ENCODE measurements at places on chromosomes 11 and 22.
A peak's percentile ranks its signal among the peaks of the same experiment; 100 is the strongest.

DNA sequence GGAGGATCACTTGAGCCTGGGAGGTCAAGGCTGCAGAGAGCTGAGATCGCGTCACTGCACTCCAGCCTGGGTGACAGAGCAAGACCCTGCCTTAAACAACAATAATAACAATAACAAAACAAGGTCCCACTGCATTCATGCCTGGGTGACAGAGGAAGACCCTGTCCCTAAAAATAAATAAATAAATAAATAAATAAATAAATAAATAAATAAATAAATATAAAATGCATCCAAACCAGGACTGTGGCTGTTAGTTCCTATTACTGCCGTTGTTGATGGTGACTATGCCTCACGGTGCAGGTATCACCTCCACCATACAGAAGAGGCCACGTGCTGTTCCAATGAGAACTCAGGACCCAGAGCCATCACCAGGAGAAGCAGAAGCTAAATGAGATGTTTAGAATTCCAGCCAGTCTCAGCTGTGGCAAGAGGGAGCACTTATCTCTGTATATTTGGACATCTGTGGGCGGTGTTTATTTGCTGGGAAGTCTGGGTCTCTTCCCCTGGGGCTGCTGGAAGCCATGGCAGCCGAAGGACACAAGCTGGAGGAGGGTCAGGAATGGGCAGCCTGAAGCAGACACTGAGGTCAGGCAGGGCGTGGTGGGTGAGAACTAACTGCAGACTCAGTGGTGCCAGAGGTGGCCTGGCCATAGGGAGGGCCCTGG, 21.6 kb downstream of the C11orf86 start:
- no peak for ATAC-seq

DNA sequence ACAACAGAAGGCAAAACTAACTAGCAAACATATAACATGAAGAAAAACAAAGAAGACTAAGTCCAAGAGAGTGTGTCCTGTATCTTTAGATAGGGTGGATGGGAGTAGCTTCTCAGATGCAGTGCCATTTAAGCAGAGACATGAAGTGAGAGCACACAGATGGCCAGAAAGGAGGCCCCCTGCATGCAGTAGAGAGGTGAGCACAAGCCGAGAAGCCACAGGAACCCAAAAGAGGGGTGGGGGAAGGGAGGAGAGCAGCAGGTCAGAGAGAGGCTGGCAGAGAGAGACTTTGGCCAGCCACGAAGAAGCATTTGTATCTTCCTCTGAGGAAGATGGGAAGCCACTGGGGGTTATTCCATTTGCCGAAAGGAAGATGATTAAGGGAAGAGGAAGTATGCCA, 86.7 kb downstream of the NTM start:
- ATAC-seq = no peak

GRCh38 chr11:45079075-45079444, 67.4 kb upstream of the PRDM11 start:
- no peak for ATAC-seq

- no peak for ATAC-seq
These were observed 26.8 kb upstream of the CELSR1 start for GRCh38 chr22:46564084-46564714.

DNA sequence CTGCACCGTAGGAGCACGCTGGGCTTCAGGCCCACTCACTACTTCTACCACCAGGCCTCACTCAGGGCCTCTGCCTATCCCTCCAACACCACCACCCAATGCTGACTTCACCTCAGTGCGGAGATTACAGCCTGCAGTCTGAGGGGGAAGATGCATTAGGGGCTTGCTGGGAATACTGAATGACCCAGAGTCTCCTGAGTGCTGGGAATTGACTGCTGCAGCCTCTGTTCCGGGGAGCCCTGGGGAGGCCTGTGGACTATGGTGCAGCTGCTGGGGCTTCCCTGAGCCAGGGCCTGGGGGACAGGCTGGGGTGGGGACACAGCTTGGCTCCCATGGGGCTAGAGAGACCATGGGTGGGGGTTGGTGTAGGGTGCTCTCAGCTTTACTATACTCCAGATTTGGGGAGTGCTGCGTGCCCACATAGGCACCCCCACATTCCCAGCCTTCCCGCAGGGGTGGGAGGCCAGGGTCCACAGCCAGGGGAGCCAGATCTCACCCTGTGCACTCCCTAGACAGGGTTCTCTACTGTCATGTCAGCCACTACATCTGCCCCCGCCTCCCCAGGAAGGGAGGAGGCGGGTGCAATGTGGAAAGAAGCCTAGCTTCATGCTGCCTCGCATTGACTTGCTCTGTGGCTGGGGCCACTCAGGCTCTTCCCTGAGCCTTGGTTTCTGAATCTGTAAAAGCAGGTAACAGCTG, 44.4 kb downstream of the GDPD5 start:
- no peak for ATAC-seq

- ATAC-seq = no peak
These were observed 788 bp downstream of the KRTAP5-10 start for GRCh38 chr11:71566081-71566620.

DNA sequence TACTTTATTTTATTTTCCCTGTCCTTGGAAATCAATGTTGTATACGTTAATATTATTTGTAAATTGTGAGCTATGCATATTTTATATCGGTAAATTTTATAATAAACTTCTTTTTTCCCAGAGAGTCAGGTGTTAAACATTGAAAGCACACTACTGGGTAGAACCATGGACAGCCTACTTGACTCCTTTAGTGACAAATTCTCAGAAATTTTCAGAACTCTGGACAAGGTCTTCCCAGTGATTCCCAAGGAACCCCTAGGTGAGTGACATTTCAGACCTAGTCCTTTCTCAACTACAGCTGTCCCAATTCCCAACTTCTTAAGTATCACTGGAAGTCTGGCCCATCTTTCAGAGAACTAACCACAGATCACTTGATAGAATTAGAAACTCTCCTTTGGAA, 107.2 kb downstream of the RCN1 start:
- ATAC-seq = no peak

- no peak for ATAC-seq
These were observed 156.6 kb upstream of the GRK3 start for GRCh38 chr22:25407859-25408229.

- no peak for ATAC-seq
These were observed 35.0 kb downstream of the POU2AF1 start for GRCh38 chr11:111344032-111344431.

- ATAC-seq = no peak
These were observed 14.5 kb downstream of the HTR3A start for GRCh38 chr11:113989381-113989780.

DNA sequence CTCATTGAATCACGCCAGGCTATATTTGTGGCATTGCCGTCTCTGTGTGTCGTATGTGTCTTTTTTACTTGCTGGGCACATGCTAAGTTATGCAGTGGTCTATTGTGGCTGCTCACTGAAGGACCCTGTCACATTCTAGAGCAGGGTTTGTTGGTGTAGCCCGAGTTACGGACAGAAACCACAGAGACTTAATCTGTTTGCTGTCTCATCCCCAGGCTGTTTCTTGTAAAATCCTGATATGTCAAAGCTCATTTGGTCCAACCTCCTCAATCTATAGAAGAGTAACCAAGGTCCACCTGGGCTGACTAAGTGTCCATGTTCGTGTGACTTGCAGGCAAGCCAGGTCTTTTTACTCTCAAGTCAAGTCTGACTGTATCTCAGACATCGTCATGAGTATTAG, 5.0 kb downstream of the DPF2 start:
- no peak for ATAC-seq

DNA sequence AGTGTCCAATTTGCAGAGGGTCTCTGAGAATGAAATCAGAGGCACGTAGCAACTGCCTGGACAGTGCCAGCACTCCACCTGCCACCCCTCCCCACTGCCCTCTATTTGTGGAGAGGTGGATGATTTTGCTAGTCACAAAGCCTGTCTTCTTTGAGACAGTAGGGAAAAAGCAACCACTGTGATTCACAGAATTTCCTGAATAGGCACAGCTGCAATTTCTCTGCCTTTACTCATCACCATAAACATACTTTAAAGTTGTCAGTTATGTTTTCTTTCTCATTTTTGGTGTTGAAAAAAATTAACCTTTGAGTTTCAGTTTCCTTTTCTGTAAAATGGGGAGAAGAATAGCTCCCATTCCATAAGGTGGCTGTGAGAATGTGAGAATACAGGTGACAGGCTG, 134.3 kb downstream of the TEAD1 start:
- no peak for ATAC-seq

DNA sequence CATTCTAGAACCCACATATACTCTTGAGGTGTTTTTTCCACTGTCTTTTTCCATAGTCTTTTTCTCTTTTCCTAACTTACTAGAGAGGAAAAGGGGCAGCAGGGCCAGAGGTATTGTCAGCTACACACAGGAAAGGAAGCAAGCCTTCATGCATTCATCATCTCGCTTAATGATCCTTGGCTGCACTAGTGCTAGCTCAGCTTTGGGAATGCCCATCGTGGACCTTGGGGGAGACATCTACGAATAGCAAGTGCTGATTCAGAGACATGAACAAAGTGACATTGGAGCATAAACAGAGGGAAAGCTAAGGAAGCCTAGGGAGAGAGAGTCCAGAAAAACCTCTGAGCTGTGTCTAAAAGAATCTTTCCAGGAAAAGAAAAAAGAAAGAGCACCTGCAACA, 466.3 kb upstream of the ARHGAP42 start:
- ATAC-seq = no peak

DNA sequence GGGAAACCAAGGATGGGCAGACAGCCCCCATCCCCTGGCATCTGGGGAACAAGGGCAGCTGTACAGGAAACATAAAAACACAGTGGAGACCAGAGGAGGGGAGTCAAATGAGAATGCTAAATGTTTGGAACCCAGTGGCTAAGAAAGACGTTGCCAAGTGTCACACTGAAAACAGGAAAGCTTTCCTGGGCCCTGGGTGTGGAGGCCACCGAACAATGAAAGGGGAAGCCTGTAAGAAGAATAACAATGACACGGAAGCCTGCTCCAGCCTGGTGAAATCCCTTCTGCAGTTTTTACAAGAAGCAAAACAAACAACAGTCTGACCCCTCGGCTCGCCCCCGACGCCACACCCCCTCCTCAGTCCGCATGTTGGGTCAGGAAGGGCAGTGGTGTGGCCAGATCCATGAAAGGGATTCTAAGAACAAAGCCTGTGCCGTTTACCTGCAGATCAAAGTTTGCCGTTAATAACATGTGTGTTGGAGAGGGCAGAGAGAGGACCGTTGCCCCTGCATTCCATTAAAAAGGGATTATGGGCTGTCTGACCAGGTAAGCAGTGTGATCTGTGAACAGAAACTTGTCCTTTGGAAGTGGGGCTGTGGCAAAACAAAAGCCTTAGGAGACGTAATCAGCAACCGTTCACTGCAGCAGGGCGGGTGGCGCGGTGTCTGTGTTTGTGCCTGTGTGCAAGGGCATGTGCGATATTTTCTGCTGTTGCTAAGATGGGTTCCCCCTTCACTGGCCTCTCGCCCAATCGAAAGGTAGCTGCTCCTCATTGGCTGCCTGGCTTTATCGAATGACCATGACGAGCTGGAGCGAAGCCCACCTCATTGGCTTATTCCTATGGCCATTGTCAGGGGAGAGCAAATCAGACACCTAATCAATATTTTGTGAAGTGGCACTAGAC, 113.7 kb upstream of the BLID start:
- no peak for ATAC-seq

GRCh38 chr11:116910378-116910777, 73.0 kb upstream of the APOA1 start:
- ATAC-seq = no peak

DNA sequence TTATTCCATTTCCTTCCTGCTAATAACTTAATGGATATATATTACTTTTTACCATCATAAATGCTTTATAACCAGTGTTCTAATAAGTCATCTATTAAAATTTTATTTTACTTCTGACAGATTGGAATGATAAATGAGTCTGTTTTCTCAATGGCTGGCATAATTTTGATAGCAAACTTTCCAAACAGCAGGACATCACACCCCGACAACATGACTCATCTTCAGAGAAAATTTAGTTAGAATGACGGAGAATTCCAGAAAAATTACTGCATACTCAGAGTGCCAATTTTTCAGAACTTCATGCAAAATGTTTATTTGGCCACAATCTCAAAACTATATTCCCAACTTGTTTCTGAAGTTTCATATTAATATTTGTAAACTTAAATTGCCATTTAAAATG, 174.4 kb downstream of the SWAP70 start:
- ATAC-seq = no peak

- no peak for ATAC-seq
These were observed 552 bp downstream of the PRR33 start for GRCh38 chr11:1890856-1891830.

DNA sequence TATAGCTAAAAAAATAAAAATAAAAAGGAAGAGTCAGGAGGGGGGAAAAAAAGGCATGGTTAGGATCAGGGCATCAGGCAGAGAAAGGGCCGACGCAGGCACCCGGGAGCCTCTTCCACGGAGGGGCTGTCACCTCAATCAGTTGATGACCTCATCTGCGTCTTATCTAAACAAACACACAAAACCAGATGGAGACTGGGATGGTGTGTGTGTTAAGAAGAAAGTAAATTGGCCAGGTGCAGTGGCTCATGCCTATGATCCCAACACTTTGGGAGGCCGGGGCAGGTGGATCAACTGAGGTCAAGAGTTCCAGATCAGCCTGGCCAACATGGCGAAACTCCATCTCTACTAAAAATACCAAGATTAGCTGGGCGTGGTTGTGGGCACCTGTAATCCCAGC, 63.6 kb downstream of the DHCR7 start:
- no peak for ATAC-seq

DNA sequence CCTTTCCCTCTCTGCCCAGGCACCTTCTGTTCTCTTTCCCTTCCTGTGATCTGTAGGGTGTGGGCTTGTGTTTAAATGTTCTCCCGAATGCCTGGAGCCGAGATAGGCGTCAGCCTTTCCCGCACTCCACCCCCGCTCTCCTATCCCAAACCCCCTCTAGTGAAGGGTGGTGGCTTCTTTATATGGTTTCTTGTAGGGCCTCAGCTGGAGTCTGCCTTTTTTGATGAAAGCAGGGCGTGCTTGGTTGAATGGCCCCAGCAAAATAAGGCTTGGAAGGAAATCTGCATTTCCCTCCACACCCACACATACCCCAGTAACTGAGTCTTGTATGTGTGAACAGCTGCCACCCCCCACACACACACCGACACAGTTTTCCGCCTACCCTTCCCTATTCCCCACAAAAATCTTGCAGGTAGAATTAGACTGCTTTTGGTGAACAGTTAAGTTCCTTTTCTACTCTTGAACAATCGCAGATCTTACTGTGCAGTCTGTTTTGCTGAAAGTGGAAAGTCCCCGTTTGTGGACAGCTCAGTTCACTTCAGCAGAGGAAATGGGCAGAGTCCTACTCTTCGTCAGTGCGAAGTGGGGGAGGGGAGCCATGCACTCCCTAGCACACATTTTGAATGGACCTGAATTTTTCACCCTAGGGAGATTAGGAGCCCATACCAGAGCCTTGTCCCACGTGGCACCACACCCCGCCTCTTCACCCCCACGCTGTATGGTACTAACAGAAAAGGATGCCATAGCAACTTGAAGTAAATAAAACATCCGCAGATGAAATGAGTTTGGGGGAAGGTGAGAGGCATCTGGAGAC, 25.5 kb upstream of the GRK2 start:
- peak; percentile 55 for ATAC-seq
